ENCODE measurements at places on chromosomes 2 and 18.
A peak's percentile ranks its signal among the peaks of the same experiment; 100 is the strongest.

GRCh38 chr2:207767461-207768167 is 2.1 kb downstream of the FZD5 start:
- no peak for DNase-seq

DNA sequence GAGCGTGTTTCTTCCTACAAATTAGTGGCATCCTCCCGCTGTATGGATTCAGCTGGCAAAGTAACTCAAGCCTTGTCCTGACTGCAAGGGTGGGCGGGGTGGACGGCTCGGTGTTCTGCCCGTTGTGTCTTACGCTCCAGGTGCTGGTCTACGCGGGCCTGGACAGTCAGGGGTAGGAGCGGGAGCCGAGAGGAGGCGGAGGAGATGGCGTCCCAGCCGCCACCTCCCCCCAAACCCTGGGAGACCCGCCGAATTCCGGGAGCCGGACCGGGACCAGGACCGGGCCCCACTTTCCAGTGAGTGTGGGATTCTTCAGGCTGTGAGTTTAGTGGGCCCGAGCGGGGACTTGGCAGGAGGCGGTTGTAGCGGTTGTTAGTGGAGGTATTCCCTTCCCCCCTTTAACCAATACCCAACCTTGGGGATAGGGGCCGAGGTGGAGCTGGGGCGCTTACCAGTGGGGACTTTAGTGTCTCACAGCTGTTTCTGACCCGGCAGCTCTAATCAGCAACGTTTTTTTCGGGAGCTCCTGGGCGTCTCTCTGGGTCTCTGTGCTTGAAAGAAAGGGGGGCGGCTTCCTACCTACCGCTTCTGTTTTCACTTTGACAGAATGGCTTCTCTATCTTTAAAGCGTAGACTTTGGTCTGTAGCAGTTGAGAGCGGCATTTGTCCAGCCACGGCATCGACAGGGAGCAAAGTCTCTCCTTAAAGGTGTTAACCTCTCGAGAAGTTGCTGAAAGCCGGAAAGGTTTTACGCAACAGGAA is at the start of the genes PEX13 and PUS10:
Gene PEX13 (plus strand): TSS at position 165 of the 762 bp plus-strand sequence. CDS start 40 bp downstream, at position 205.
Gene PUS10 (minus strand): TSS at position 700 of the 762 bp plus-strand sequence. CDS start 6,365 bp downstream, outside the sequence.
- DNase-seq: peak; percentile 29

DNA sequence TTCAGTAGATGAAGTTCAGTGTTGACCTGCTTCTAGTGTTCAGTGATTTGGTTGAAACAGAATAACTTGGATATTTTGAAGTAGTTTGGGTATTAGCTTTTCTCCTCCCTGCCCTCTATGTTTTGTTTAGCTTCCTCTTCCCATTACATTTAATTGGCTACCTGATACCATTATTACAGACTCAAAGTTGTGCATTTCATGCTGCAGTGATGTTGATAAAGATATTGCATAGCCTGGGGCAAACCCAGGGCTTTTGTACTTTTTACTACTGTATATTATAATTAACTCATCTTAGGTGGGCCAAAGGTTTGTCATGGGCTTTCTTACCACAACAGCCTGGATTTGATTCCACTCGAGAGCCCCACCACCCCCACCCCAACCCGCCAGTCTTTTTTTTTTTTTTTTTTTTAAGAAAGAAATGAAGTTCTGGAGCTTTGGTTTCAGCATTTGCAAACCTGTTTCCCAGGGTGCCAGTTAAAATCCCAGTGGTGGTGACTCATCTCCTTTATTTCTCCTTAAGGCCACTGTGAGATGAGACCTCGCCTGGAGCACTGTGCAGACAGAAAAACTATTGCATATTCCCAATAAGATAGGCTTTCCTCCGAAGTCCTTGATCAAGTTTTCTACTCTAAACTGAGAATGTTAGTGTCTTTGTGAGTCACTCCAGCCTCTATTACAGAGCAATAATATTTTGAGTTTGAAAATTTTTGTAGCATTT is 393.7 kb upstream of the FANCL start:
- no peak for DNase-seq

- no peak for DNase-seq
These were observed 749.6 kb upstream of the VRK2 start for GRCh38 chr2:57296795-57297517.

DNA sequence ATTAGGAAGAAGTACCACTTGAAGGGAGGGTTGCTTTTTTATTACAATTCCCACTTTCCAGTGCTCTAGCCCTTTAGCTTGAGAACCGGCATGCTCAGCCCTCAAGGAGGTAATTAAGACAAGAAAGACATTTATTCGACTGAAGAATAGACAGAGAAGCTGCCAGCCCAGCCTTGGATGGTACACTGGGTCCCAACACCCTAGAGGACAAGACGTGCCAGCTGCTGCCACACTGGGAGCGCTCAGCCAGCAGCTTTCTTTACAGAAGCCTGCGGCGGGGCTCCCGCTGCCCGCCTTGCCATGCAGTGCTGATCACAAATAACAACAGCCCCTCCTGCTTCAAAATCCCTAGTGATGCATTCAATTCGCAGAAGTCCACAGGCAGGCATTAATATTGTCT is 746.3 kb upstream of the RAB6C start:
- DNase-seq: no peak

GRCh38 chr2:145744541-145745386 is 1224.8 kb upstream of the ZEB2 start:
- DNase-seq: no peak

GRCh38 chr2:68747900-68748299 is 13.3 kb downstream of the ARHGAP25 start:
- no peak for DNase-seq

Measured in activated naive CD8-positive, alpha-beta T cell treated with anti-CD3 and anti-CD28 coated beads, Interleukin-2, amount 50 U/mL, for 16 hours (primary cell).